ENCODE measurements at places on chromosomes 4 and X.

DNA sequence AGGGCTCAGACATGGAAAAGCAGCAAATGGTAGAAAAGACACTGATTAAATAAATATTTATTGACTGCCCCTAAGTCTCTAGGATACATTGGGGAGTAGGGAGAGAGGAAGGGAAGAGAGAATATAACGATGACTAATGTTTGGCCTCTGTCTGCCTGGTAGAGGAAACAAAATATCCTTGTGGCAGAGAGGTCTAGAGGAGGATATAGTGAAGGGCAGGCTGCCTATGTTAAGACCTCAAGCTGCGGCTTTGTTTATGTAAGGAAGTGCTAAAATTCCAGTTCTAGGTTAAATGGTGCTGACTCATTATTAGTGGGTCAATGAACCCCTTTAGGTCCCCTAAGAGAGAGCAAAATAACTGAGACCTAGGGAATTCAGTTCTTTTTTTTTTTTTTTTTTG lies 427.3 kb upstream of the FTHL17 start:
- no peak for DNase-seq

DNA sequence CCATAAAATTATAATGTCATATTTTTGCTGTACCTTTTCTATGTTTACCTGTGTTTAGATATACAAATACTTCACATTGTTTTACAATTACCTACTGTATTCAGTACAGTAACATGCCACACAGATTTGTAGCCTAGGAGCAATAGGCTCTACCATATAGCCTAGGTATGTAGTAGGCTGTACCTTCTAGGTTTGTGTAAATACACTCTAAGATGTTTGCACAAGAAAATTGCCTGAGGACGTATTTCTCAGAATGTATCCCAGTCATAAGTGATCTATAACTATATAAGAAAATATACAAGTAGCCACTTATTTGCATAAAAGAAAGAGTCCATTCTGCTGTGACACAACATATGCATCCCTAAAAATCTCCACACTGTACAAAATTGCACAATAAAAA lies 36.3 kb upstream of the SCML1 start:
- DNase-seq, result no peak

- DNase-seq, result no peak
Observed at GRCh38 chr4:143282211-143282707, 54.4 kb upstream of the GAB1 start.

GRCh38 chr4:42348247-42348646 lies 49.0 kb upstream of the SHISA3 start:
- DNase-seq, result no peak

GRCh38 chr4:108851366-108851765 lies 88.5 kb upstream of the ETNPPL start:
- DNase-seq, result no peak

DNA sequence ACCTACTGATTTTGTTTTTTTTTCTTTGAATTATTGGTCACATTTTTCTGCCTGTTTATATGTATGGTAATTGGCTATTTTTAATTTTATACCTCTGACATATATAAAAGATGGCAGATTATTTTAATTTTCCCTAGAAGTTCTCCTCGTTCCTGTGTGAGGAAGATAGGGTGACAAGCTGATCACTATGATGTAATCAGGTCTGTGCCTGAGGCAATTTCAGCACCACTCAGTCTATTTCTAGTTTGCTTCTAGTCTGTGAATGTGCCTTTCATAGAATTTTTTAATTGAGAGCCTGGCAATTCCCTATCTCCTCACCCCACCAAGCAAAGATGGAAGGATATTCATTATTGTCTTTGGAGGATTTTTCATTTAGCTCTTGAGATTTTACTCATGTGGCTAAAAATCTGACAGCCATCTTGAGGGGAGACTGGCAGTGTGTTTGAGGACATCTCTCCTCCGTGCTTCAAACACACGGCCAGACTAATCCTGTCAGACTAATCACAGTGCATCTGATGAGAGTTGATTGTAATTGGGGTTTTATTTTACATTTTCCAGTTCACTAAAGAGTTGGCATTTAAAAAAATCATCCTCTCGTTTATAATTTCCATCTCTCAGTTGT lies 500.3 kb downstream of the TRIML1 start:
- DNase-seq, result no peak

GRCh38 chr4:1344696-1345095 lies 2.3 kb upstream of the UVSSA start:
- no peak for DNase-seq

- DNase-seq, result no peak
Observed at GRCh38 chr4:58191109-58191508, 1080.9 kb upstream of the IGFBP7 start.

- no peak for DNase-seq
Observed at GRCh38 chrX:123830309-123830708, 29.5 kb upstream of the XIAP start.

- no peak for DNase-seq
Observed at GRCh38 chrX:28158019-28158777, 176.9 kb upstream of the DCAF8L1 start.

DNA sequence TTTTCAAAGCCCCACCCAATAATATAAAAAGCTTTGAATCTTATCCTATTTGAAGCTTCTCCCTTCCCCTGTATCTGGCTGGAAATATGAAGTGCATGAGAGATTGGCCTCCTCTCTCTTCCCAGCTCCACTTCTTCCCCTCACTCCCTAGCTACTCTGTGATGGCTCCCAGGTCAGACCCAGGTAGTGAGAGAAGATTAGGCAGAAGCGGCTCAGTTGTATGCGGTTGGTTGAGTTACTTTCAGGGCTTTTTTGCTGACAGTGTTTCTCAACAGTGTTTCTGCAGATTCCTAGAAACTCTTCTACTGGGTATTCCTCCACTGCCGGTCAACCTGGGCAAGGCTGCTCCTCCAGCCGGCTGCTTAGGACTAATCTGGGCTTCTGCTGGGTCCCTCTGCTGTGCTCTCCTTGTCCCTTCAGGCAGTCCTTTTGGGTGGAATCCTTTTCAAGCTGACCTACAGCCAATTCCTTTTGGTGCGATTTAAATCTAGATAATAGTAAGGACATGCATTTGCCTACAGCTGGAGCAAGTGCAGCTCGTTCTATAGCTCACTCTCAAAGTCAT lies 87.4 kb upstream of the SLC7A11 start:
- no peak for DNase-seq
